ENCODE measurements at places on chromosomes 6 and 20.

GRCh38 chr6:81575442-81575841 lies 177.0 kb downstream of the TENT5A start:
- DNase-seq, result no peak

DNA sequence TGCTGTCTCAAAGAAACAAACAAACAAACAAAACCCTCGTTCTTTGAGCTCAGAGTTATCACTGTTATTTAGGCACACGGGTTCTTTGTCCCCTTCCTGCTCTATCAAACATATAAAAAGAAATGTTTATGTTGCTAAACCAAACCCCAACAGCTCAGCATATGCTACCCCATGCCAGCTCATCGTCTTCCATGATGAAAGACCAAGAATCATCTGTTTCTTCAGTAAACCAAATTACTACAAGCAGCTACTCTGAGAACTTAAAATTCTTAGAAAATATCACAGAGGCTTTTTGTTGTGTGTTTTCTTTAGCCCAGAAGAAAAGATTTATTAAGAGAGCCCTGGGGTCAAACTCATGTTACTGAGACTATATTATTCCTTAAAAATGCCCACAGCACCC lies 4.7 kb downstream of the TRERF1 start:
- no peak for DNase-seq

DNA sequence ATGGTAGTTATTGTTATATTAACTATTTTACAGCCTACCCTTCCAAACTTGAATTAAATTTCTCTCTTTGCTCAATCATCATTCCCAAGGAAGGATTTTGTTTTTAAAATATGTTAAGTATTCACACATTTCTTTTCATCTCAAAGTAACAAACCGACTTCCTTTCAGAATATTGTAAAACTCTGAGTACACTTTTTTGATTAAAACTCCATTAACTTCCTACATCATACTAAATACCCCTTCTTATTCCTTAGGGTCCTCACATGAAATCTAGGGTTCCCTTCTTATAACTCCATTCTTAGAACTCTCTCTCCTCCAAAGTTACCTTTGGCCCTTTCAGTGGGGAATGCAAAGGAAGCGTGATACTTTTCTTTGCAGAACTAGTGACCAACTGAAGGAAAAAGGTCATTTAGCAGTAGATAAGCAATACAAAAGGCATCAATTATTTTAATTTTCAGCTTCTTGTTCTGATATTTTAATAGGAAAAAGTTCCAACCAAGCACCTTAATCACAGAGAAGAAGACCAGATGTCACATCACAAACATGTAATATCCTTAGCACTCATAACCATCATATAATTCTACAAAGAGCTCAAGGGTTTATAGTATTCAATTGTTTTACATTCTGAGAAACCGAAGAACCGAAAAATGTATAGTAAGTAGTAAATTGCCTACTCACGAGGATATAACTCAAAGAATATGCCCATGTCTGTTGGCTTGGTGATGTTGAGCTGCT lies 494 bp downstream of the RHAG start:
- no peak for DNase-seq

- peak; percentile 83 for DNase-seq
Observed at GRCh38 chr6:144581812-144582537, 296.8 kb downstream of the UTRN start.

DNA sequence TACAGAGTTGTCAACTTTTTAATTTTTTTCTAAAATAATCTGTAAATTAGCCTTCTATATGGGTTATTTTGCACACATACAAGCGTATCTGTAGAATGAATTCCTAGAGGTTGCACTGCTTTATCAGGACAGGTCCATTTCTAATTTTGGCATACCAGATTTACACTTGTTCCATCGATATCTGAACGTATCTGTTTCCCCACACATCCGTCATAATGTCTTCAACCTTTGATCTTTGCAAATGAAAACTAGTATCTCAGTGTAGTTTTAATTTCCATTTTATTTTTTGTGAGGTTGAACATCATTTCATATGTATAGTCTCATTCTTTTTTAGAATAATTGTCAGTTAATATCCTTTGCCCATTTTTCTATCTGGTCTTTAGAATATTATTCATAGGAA lies 22.7 kb downstream of the SENP6 start:
- no peak for DNase-seq

- no peak for DNase-seq
Observed at GRCh38 chr6:288866-289265, 3.4 kb upstream of the DUSP22 start.

GRCh38 chr6:148648754-148649453 lies 97.9 kb upstream of the UST start:
- DNase-seq, result no peak

GRCh38 chr6:16583144-16583762 lies 178.0 kb downstream of the ATXN1 start:
- DNase-seq, result no peak

GRCh38 chr20:775679-776135 lies 7.4 kb upstream of the SLC52A3 start:
- DNase-seq, result no peak

- DNase-seq, result no peak
Observed at GRCh38 chr6:137161949-137162348, 11.5 kb downstream of the IL22RA2 start.

- DNase-seq, result peak; percentile 55
Observed at GRCh38 chr6:55040102-55040848, 134.0 kb upstream of the HCRTR2 start.

DNA sequence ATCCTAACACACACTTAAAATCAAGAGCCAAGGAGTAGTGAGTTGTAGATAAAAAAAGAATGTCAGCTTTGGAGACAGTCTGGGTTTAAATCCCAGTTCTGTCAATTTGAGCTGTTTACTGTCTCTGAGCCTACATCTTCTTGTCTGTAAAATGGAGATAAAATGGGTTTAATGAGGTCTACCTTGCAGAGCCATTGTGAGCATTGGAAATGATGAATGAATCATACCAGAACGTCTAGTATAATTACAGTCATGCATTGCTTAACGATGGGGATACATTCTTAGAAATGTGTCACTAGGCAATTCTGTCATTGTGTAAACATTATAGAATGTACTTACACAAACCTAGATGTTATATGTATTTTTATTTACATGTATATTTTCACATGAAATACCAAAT lies 17.6 kb upstream of the SGK2 start:
- DNase-seq, result peak; percentile 76

DNA sequence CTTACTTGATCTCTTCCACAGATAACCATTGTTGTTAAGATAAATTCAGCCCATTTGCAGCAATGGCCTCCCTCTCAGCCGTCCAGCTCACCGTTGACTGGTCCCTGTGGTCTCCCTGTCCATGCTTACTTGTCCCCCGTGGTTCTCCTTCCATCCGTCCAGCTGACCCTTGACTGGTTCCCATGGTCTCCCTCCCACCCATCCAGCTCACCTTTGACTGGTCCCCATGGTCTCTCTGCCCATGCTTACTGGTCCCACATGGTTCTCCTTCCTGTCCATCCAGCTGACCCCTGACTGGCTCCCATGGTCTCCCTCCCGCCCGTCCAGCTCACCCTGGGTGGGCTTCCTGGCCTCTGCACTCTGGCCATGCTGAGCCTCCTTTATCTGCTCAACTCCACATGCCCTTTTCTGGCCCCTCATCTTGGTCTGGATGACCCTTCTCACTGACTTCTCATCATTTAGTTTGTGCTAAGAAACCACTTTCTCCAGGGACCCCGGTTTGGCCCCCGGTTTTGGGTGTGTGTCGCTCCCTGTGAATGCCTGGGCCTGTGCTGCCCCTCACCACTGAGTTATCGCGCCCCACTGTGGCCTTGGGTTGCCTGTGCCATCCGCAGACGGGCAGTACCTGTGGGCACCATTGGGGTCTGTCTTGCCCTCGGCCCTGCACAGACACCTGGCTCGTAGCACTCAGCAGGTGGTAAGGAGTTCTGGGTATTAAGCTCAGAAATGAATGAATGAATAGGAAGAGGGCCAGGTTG lies 146.4 kb downstream of the ERMARD start:
- DNase-seq, result no peak

GRCh38 chr6:56424064-56424463 lies 176.7 kb upstream of the COL21A1 start:
- no peak for DNase-seq

GRCh38 chr6:155473741-155474140 lies 18.1 kb upstream of the NOX3 start:
- DNase-seq, result no peak

- no peak for DNase-seq
Observed at GRCh38 chr20:9498322-9498721, 16.1 kb upstream of the LAMP5 start.

DNA sequence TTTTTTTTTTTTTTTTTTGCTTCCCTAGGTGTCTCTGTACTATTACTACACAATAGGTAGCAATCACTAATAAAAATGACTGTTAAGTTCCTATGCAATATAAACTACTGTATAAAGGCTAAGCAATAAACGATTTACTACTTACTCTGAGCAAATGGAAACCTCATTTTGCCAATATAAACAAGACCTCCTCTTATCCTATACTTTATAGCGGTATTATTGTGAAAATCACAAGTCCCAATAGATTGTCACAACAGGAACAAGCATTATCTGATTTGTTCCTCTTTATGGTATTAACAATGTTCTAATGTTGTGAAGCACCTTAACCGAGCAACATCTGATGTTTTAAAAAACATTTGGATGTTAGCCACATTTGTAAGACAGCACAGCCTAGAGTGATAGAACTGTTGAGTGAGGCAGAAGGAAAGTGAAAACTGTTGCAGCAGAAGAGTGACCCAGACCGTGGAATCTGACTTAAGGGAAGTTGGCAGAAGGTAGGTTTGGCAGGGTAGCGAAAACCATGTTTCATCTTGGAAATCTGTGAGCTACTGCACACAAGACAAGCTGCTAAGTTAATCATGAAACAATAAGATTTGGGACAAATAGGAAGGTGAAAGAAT lies 94.2 kb downstream of the MYLK4 start:
- no peak for DNase-seq

- DNase-seq, result no peak
Observed at GRCh38 chr20:62898970-62899632, 27.2 kb downstream of the DIDO1 start.

DNA sequence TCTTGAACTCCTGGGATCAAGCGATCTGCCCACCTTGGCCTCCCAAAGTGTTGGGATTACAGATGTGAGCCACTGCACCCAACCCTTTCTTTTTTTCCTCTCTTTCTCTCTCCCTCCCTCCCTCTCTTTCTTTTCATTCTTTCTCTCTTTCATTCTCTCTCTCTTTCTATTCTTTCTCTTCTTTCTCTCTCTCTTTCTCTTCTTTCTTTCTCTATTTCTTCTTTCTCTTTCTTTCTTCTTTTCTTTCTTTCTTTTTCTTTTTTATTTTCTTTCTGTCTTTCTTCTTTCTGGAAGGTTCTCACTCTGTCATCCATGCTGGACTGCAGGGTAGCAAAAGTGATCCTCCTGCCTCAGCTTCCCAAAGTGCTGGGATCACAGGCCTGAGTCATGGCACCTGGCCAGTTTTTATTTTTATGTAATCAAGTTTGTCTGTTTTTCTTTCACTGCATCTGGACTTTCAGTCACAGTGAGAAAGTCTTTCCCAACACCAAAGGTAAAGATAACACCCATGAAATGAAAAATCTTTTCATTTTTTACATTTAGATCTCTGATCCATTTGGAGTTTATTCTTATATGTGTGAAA lies 20.2 kb upstream of the BCLAF1 start:
- no peak for DNase-seq

DNA sequence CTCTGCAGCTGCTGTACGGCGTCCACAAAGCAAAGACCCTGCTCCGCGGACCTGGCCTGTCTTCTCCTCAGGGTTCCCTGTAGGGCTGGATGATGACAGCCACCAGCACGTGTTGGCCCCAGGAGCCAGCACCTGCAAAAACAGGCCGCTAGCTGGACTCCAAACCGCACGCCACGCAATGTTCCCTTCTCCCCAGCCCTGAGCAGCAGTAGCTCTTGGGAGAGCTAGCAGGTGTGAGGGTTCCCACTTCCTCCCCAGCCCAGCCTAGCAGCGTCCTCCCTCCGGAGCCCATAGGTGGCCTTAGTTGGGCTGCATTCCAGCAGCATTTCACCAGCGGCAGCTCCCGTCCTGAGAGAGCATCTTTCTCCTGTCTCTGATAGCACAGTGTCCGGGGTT lies 42.3 kb downstream of the DACT2 start:
- DNase-seq, result no peak

GRCh38 chr20:63027922-63028389 lies 21.2 kb upstream of the BHLHE23 start:
- peak; percentile 34 for DNase-seq

DNA sequence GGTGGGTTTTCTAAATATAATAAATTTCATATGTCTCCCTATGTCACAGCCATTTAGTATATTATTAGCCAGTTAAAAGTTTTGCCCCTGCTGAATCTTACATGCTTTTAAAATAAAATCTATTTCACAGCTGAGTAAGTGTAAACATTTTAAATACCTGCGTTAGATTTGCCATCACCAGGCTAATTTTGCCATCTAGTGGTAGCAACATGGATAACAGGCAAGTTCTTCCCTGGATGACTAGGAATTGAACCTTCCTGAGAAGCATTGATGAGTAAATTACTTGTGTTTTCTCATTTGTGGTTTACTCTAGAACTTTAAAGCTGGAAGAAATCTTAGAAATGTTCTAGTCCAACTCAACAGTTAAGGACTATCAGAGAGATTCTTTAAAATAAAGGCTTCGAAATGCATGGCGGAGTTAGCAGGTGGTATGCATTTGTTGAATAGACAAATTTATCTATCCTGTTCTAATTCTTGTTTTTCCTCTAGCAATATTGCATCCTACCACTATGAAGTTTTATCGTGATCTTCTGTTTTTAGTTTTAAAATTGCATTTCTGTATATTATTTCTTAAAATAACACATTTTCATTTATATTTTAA lies 2.6 kb downstream of the PRSS35 start:
- DNase-seq, result peak; percentile 55

DNA sequence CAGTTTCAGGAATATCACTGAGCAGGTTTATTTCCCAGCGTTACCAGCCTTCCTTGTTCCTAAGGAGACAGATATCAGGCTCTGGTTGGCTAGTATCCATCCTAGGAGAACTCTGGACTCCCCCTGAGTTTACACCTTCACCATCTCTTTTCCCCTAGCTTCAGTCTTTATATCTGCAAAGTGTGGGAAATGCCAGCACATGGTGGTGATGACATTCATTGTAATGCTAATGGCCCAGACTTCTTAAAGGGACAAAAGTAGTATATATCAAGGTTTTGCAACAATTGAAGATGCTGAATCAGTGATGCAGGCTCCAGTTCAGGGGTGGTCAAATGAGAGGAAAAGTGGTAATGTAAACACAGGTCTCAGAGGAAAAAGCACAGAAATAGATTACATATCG lies 224.3 kb upstream of the SYNDIG1 start:
- no peak for DNase-seq

- DNase-seq, result no peak
Observed at GRCh38 chr6:117491916-117492315, 9.4 kb downstream of the DCBLD1 start.

GRCh38 chr20:36206641-36207040 lies 29.6 kb upstream of the AAR2 start:
- DNase-seq, result no peak

All from foreskin fibroblast (primary cell).